Stimulated activated CD8-positive, alpha-beta memory T cell treated with anti-CD3 and anti-CD28 coated beads, Interleukin-4, amount 100 ng/mL, for 1 hour (primary cell): ENCODE measurements at places on chromosomes 6 and 20.

DNA sequence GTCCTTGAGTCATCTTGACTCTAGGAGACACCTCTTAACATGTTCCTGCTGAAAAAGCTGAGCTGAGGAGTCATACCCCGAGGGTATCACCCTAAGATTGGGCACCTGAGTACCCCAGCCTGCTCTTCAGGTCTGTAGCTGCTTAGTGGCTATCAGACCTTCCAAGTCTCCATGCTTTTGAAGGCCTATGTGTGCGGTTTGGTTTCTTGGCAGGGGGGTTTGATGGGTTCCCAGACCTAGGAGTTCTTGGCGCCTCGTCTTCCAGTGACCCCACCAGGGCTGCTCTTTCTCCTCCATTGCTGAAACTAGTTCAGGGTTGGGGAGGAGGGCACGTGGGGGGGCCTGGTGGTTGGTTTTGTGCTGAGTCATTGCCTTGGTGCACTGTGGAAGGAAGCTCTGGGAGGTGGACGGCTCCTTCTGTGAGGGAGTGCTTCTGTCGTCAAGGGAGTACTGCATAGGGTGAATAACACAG, 20.1 kb downstream of the IGF2R start:
- no peak for DNase-seq

GRCh38 chr20:10369723-10370090, 64.3 kb downstream of the MKKS start:
- no peak for DNase-seq

DNA sequence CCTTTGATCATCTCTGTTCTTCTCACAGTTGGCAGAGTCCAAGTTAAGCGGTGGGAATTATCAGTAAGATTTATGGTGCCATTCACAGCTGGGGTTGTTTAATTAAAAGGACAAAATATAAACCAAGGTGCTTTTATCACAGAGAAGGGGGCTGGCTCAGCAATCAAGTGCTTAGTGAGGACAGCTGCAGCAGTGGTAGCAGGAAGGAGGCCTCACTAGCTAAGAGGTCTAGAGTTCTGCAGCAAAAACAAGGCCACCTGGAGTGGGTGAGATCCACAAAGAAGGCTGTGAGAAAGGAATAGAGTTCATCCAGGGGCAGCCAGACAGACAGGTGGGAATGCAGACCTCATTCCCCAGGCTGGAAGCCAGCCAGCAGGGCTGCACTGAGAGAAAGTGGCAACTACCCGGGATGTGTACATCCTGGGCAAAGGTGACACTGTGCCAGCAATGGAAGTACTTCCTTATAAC, 37.1 kb downstream of the PIGU start:
- DNase-seq, result no peak

GRCh38 chr6:50890579-50890978, 71.9 kb downstream of the TFAP2B start:
- no peak for DNase-seq

DNA sequence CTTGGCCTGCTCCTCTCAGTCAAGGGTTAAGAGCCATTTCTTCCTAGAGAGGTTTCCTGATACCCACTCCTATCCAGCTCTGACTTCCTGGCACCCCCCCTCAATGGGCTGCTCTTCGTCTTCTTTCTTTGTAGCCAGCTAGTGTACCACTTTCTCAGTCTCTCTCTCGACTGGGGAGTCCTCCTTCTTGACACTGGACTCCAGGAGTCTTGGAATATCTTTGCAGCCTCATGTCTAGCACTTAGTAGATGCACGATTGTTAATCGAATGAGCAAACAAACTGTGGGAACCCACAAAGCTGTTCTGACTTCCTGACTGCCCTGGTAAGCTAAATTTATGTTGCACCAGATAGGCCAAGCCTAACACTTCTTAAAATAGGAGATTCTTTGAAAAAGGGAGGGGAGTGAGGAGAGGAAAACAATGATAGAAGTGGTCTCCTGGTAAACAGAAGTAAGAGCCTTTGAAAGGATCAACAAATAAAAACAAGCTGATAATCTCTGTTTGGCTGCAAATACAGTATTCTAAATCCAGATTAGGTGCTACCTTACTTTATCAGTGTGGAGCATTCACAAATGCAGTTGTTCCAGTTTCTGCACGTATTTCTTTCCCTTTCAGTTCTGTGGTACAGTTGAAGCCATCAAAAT, 160.1 kb upstream of the CITED2 start:
- no peak for DNase-seq

- no peak for DNase-seq
Observed at GRCh38 chr20:46357030-46357514, 48.8 kb upstream of the CDH22 start.

DNA sequence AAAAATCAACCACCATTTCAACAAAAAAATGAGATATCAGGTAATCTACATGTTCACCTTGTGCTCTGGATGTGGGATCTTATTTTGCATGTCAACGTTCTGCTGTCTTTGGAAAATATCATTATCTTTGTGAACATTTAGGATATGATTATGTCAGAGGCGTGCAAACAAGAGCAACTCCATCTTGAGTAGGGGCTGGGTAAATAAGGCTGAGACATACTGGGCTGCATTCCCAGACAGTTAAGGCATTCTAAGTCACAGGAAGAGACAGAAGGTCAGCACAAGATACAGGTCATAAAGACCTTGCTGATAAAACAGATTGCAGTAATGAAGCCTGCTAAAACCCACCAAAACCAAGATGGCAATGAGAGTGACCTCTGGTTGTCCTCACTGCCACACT, 28.8 kb upstream of the ZBTB24 start:
- no peak for DNase-seq

- DNase-seq, result no peak
Observed at GRCh38 chr20:24535941-24536730, 66.7 kb downstream of the SYNDIG1 start.

- no peak for DNase-seq
Observed at GRCh38 chr6:42871711-42872110, 7.7 kb upstream of the RPL7L1 start.

GRCh38 chr6:4320860-4321259, 185.5 kb upstream of the ECI2 start:
- no peak for DNase-seq

- DNase-seq, result no peak
Observed at GRCh38 chr20:19486446-19486845, 271.6 kb upstream of the RIN2 start.

- no peak for DNase-seq
Observed at GRCh38 chr6:160978141-160978901, 13.2 kb upstream of the MAP3K4 start.

- DNase-seq, result no peak
Observed at GRCh38 chr20:61303675-61304074, 51.6 kb downstream of the CDH4 start.

DNA sequence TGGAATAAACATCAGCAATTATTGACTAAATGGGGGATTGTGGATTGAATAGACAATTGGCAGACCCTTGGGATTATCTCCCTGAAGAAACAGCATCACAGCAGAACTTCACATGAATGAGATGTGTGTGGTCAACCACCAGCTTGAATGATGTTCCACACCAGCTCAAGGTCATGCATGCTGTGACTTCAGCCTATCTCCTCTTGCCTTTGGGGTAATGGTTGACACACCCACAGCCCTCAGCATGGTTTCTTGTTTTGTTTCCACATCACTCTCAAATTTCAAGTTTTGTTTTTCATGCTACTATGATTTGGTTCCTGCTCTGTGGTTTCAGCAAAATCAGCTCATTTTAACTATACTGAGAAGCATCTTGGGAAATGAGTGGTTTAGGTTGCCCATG, 94.3 kb downstream of the PAK5 start:
- DNase-seq, result no peak

- no peak for DNase-seq
Observed at GRCh38 chr20:12594410-12595088, 414.2 kb upstream of the SPTLC3 start.

DNA sequence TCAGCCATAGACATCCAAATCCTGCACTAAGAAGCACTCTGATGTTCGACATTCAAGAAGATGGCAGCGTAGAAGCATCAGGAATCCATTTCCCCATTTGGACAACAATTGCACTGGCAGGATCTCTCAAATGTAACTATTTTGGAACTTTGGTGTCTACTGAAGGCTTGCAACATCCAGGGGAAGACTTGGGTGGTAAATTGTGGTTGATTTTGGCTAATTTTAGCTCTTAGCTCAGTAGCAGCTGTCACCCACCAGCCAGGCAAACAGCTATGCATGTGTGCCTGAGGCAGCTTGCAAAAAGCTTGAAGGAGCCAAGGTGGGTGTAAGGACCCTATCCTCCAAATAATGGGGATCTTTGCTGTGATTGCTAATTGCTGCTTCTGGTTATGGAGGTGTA, 35.1 kb upstream of the PPP1R3G start:
- no peak for DNase-seq
